Hematopoietic multipotent progenitor cell treated with erythropoietin and hydrocortisone succinate and interleukin-3 and kit ligand, for 8 days (in vitro differentiated cells): ENCODE measurements at places on chromosomes 4 and X.

GRCh38 chrX:139974471-139974870 is 9.2 kb upstream of the CXorf66 start:
- no peak for DNase-seq

DNA sequence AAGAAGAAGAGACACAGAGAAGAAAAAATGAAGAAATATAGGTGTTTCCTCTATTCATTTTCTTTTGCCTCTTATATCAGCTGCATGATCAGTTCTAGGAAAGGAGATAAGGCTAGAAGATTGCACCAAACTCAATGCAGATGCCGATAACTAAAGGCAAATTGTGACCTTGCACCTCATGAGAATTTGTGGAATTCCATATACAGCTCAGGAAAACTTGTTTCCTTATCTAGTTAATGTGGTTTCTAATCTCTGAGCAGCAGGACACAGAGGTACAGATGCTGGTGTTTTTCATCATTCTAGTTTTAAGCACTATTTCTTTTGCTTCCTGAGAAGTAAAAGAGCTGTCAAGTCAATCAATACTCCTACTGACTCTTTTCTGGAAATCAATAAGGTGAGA is 104.6 kb upstream of the NWD2 start:
- DNase-seq: no peak

DNA sequence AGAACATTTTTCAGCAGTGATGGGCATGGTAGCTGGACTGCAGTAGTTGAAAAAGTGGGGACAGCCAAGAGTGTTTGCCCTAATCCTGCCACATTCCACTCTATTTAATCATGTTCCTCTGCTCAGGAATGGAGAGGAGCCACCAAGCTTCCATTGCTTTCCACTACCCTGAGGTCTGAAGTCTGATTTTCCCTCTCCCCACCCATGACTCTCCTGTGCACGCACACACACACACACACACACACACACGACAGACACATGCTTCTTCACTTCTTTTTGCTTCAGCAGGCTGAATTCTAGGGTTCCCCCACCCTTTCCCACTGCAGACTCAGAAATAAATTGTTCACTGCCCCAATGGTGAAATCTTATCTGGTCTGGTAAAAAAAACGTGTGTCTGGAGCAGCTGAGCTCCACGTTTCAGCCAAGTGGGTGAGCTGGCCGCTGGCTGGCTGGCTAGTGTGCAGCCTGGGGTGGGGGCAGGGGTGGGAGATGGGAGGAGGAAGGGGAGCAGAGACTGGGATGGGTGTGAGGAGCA is 142.7 kb upstream of the NALF2 start:
- DNase-seq: no peak

GRCh38 chr4:8506006-8506372 is 65.4 kb downstream of the TRMT44 start:
- DNase-seq: no peak

- DNase-seq: no peak
Measured at GRCh38 chrX:13901354-13901753, 84.5 kb upstream of the GPM6B start.

DNA sequence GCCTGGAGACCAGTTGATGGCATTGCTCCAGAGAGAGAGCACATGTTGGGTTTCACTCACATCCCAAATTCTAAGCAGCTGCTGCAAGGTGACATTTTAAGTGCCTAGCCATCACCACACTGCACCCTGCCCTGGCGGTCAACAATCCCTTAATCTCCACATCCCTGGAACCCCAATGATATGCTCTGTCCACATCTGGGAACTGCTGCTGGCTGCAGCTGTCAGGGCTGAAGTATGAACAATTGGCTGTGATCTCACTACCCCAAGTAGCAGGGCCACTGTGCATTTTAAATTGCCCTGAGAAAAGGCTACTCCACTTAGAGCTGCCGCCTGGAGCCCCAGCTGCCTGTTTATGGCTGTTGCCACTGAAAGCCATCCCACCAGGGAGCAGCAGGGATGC is 190.6 kb downstream of the ACTRT1 start:
- DNase-seq: no peak

DNA sequence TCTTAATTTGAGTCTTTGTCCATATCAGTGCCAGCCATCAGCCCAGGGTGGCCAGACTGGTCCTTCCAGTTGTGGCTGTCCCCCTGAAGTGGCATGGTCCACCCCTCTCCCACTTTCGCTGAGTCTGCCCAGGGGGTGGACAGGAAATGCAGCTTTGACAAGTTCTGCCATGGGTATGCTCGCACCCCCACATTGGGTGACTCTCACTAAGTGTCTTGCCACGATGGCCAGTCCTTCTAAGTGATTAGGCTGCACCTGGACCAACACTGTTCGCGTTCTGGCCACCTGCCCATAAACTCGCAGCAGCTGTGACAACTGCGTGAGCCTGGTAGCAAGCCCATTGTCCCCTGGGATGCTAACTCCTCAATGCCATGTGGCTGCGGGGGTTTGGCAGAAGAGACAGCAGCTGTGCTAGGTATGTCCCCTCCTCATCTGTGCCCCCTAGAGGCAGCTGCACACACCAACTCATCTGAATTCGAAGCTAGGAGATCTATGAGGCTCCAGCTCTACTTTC is 10.0 kb upstream of the LNX1 start:
- peak; percentile 13 for DNase-seq

DNA sequence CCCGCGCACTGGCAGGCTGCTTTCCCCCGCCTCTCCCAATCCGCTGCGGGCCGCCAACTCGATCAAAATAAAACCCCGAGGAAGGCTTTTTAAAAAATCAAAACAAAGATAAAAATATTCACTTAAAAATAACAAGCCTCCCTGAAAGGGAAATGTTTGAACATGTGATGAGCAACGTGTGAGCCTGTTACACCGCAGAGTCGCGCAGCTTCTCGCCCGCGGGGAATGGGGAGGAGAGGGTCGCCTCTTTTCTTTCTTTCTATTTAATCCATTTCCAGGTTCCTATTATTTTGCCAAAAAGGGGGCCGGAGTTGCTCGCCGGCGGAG is 326.0 kb upstream of the F9 start:
- no peak for DNase-seq

DNA sequence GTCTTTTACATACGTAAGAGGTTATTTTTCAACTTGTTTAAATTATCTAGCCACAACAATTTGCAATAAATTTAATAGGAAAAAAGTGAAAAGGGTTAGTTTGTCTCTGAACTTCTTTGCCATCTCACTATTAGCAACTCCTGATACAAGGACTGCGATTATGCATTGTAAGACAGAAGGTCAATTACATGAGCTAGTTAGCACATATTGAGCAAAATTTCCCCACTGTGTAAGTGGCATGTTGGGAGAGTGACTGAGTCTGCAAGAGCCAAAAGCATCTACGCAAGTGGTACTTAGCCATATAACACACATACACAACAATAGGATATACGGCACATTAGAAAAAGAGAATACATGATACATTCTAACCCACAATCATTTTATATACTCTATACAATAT is 927.2 kb downstream of the STPG2 start:
- DNase-seq: no peak

DNA sequence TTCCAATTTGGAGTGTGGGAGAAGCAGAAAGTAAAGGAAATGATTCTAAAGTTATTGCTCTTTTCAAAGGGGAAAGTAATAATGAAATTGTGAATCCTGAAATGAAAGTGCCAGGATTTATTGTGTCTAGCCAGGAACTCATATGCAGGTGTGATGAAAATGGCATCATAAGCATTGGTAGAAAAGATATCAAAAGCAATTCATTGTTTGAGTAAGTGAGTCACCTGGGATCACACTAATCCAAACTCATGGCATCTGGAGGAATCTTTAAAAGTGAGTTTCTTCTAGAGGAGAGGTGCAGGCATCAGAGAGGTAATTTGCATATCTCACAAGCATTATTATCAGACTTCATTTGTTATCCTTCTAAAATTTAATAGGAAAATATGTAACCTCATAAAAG is 84.7 kb downstream of the LARP7 start:
- DNase-seq: no peak
